ENCODE measurements at places on chromosomes 16 and 17. TPM values are rescaled to one million over a fixed set of nuclear protein-coding genes. Genes with fewer than 3 reads are reported as not detected.

The CCL4L2 gene
- polyA plus RNA-seq, result not detected

DNA sequence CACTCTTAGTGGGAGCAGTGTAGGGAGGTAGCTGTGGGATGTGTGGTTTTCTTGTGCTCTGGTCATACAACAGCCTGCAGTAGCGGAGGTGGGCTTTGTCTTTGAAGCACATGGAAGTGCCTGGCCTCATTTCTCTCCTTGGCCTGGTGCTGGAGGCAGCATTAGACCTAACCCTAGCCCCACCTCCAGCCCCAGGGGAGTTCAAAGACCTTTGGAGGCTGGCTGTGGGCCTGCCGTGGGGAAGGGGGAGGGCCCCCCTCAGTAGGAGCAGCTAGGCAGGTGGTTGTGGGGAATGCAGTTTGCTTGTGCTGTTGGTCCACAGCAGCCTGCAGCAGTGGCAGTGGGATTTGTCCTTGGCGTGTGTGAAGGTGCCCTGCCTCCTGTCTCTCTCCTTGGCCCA, 91.7 kb downstream of the BCAS3 start:
- no peaks in the 10 kb centered on the region for H3K36me3 ChIP-seq
- H3K27ac ChIP-seq, result no peak overlapping the region

DNA sequence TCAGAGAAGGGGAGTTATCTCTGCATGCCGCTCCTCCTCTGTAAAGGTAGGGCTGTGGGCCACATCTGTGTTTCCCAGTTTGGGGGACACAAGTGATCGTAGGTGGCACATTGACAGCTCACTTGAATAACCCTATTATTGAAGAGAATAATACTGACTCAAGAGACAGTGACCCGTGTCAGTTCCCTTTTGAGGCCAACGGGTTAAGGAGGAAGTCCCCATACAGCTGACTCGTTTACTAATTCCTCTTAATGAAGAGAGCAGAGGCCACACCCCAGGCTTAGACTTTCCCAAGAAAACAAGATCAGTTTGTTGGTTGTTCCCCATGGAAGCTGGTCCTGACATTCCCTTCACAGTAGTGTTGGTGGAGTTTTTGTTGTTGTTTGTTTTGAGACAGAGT, 33.0 kb downstream of the IL4R start:
- DNase-seq, result no peak
- H3K4me1 ChIP-seq, result no peaks in the 10 kb centered on the region
- no peak overlapping the region for H3K27ac ChIP-seq
- no peak overlapping the region for H3K4me3 ChIP-seq
- no peaks in the 10 kb centered on the region for H3K27me3 ChIP-seq

The FOXN1 gene
- polyA plus RNA-seq, result not detected

- H3K4me3 ChIP-seq, result no peak overlapping the region
- no peak for DNase-seq
- 0 out of 2 replicates have a peak, but pooled peaks cover 2% of the 10 kb centered on the region for H3K4me1 ChIP-seq
- no peaks in the 10 kb centered on the region for H3K36me3 ChIP-seq
These were observed 26.3 kb upstream of the CCL2 start for GRCh38 chr17:34228781-34229180.

The PRM2 gene
- polyA plus RNA-seq, result not detected

The KCNJ18 gene
- polyA plus RNA-seq, result not detected

Measured in GM23248 (cell line).